ENCODE measurements at places on chromosomes 7 and 10. TPM values are rescaled to one million over a fixed set of nuclear protein-coding genes. Genes with fewer than 3 reads are reported as not detected.

MINDY4 gene
- polyA plus RNA-seq, result 3.9 TPM

- peak; percentile 27 for DNase-seq
Measured at GRCh38 chr7:128425850-128426249, 16.1 kb upstream of the IMPDH1 start.

DNA sequence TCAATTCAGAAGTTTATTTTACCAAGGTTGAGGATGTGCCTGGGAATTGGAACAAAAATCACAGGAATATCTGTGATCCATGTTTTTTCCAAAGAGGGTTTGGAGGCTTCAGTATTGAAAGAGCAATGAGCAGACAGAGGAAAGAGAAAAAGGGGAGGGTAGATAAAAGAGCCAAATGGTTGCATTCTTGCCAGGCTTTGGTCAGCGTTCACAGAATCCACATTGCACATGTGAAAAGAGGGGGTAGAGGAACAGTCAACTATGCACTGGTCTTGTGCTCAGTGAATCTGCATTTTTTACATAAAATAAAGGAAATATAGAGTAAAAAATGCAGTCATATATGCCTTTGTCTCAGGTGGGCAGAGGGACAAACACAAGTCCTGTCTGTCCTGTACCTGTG is 20.6 kb upstream of the ERCC6 start:
- DNase-seq, result peak; percentile 36

HEPACAM2 gene
- polyA plus RNA-seq, result 0.02 TPM

GRCh38 chr10:30675791-30676718 is 46.5 kb upstream of the LYZL2 start:
- no peak for DNase-seq

DNA sequence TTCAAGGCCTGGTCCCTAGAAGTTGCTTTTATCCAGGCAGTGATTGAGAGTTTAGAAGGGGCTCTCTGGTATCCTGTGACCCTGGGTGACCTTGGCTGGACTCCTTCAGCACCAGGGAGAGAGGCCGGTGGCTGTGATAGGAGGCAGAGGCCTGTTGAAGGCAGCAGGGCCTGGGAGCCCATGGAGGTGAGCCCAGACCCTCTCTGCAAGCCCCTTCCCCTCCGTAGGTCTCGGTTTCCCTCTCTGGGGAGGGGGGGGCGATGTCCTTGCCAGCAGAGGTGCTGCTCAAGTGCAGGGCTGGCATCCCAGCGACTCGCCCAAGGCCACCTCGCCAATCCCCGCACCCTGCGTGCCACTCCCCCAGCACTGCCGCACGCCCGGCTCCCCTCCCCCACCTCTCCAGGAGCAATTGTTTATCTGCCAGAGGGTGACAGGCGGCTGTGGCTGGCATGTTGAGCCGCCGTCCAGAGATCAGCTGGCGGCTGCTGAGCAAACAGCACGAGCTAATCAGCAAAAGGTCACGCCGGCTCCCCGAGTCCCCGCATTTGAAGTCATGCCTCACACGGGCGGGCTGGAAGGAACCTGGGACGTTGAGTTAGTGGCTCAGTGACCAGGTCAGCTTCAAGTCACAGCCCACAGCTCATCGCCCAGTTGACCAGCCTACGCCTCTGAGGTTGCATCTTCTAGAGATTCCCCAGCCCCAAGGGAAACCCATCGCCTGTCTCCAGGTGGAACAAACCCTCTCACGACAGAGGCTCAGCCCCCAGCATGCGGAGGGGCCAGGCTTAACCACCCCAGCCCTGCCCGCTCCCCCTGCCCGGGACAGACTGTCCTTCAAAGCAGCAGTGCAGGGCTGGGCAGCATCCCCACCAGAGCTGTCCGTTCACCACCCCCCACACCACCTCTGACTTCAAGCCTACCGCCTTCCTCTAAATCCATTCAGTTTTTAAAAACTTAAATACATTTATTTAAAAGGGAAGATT is 43.7 kb downstream of the ELFN1 start:
- no peak for DNase-seq

DNA sequence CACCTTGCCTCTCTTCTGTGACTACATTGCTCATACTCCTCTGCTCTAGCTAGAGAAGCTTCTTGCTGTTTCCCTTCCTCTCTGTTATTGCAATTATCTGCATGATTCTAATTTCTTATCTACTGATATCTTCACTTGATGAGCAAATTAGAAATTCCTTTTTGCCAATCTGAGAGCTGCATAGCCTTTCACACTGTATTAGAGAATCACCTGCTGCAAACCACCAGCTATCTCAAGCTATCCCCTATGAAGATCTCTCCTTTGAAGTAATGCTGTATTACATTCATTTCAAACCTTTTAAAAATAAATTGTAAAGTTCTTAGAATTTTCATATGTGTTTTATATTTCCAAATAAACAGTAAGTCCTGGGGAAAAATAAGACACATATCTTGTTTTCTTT is 89.0 kb upstream of the ZNF804B start:
- no peak for DNase-seq

NUB1 gene
- 77.7 TPM for polyA plus RNA-seq

GRCh38 chr7:44187636-44188416 is 1.4 kb downstream of the GCK start:
- no peak for DNase-seq

DNA sequence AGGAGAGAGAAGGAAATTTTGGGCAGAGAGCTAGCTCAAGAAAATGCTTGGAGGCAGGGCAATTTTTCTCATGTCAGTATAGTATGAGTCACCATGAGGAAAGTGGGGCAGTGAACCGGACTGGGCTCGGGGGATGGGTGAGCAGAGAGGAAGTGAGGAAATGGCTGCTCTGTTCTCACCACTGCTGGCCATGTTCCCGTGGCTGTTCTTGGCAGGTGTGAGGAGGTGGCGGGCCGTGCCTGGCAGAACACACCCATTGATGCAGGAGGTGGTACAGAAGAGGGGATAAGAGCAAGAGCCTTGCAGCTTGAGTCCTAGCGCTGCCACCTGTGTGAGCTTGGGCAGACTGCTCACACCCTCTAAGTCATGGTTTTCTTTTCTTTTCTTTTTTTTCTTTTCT is 304.4 kb upstream of the LYZL1 start:
- DNase-seq, result peak; percentile 89

GATA3 gene
- 0.02 TPM for polyA plus RNA-seq

DNA sequence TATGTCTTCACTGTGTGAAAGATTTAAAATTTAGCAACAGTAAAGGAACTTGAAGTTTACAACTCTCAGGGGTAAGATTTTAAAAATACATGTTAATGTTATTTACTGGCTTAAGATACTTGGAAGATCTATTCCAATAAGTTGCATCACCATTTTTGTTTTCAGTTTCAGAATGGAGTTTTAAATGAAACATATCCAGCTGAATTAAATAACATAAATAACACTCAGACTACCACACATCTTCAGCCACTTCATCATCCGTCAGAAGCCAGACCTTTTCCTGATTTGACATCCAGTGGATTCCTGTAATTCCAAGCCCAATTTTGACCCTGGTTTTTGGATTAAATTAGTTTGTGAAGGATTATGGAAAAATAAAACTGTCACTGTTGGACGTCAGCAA is 44.3 kb downstream of the AHR start:
- peak; percentile 37 for DNase-seq

GRCh38 chr10:132979491-132980425 is 37.4 kb upstream of the CFAP46 start:
- DNase-seq, result no peak

SPOCK2 gene
- 0.06 TPM for polyA plus RNA-seq

ZNF316 gene
- 5.1 TPM for polyA plus RNA-seq

GRID2IP gene
- polyA plus RNA-seq, result not detected

DNA sequence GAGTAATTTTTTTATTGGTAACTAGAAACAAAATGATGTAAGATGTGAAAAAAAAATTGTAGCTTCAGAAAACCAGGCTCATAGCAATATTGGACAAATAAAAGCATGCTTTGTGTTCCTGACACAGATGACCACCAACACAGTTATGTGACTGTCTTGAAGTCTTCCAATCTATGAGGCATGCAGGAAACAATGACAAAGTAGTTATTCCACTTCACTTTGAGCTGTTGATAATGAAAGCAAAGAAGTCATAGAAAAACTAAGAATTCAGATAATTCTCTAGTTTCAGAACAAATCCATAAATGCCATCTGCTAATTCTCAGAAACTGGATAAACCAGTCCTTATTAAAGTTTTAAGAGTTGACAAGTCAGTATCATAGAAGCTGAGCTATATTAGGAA is 378.4 kb upstream of the SEMA3D start:
- DNase-seq, result peak; percentile 14
